ENCODE measurements at places on chromosomes 3 and 15.
A peak's percentile ranks its signal among the peaks of the same experiment; 100 is the strongest.

DNA sequence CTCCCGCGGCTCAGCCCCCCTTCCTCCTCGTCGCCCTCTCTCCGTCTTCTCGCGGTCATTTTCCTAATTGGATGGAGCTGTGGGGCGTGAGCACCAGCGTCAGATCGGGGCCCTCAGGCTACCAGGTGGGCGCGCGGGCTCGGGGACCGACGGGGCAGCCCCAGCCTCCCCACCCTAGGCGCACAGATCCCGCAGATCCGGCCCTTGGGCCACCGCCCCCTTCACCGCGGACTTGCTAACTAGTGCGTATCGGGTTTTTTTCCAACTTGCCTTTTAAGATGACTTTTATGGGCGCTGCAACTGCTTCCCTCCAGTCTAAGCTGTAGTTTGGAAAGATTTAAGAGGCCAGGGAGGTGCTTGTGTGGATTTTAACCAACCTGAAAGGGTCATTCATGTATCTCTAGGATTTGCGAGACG, 1.3 kb downstream of the ZNF710 start:
- peak; percentile 28 for DNase-seq

GRCh38 chr3:15433531-15433930, 6.1 kb downstream of the EAF1 start:
- no peak for DNase-seq

DNA sequence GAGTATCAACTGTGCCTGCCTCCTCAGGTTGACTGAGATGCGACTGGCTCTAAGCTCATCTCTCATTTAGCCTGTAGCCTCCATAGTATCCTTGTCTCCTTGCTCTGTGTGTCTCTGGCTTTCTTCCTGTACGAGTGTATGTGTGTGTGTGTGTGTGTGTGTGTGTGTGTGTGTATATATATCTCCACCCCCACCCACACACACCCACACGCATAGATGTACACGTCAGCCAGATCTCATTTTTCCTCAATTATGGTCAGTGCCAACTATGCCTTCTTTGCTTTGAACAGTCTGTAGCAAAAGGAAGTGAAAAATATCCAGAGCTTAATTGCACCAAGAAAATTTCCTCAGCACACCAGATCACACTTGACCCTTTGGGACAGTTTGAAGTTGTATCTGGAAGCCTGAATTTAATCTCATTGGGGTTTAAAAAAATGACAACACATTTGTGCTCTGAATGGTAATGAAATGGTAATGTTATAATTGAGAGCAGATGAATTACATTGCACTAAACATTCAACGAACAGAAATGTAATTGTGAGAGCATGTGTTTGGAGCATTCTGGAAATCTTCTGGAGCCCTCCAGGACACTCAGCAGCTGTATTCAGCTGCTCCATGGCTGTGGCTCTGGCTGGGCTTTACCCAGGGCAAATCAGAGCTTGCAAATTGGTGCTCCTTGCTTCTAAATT, 63.6 kb downstream of the RYR3 start:
- no peak for DNase-seq

DNA sequence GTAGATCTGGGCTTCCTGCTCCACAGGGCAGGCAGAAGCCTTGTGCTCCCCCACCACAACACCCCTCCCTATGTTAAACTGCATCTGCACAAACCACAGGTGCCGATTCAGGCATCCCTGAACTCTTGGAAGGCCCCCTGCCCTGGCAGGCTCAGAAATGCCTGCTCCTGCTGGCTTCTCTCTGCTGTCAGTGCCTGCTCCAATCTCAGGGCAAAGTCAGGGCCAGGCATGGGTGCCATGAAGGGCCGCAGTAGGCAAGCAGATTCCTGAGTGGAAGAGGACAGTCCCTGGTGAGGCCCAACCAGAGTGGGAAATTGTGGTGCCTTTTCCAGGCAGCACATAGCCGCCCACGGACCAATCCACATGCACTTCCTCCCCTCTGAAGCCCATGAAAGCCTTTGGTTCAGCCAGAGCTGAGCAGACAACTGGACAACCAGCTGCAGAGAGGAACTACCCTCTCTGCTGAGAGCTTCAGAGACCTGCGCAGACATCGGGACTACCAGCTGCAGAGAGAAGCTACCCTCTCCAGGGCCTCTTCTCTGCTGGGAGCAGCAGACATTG, 13.6 kb downstream of the PRR20G start:
- no peak for DNase-seq
